Keratinocyte (primary cell): ENCODE measurements at places on chromosomes 12 and 14. TPM values are rescaled to one million over a fixed set of nuclear protein-coding genes. Genes with fewer than 3 reads are reported as not detected.

The NTN4 gene
- 8.3 to 19.5 TPM (median 11.1 TPM) in 3 replicates for polyA plus RNA-seq

The RPS6KL1 gene
- 0.19 to 1.8 TPM (median 0.69 TPM) in 3 replicates for polyA plus RNA-seq

The CMTM5 gene
- polyA plus RNA-seq, result not detected in 3 replicates

The CARMIL3 gene
- 0.02 to 0.76 TPM (median 0.12 TPM) in 3 replicates for polyA plus RNA-seq

The A2ML1 gene
- polyA plus RNA-seq, result 81.1 to 240 TPM (median 98.7 TPM) in 3 replicates

The SLC6A12 gene
- polyA plus RNA-seq, result 0.32 TPM in 1 of 3 replicates, not detected in the others

- H3K36me3 ChIP-seq, result no peaks in the 10 kb centered on the region
- no peak for DNase-seq
- no peaks in the 10 kb centered on the region for H3K27me3 ChIP-seq
These were observed 129.3 kb upstream of the HIF1A start for GRCh38 chr14:61565836-61566536.

- H3K4me3 ChIP-seq, result no peak overlapping the region
- no peaks in the 10 kb centered on the region for H3K36me3 ChIP-seq
- H3K27me3 ChIP-seq, result peaks cover 24% of the 10 kb centered on the region
- H3K4me1 ChIP-seq, result peaks cover 11% of the 10 kb centered on the region
- no peak for DNase-seq
- H3K27ac ChIP-seq, result no peak overlapping the region
These were observed 4.9 kb downstream of the HRK start for GRCh38 chr12:116876151-116876869.

- no peak overlapping the region for H3K27ac ChIP-seq
- DNase-seq, result no peak
- H3K4me3 ChIP-seq, result no peak overlapping the region
- no peaks in the 10 kb centered on the region for H3K27me3 ChIP-seq
- H3K4me1 ChIP-seq, result no peaks in the 10 kb centered on the region
- no peaks in the 10 kb centered on the region for H3K36me3 ChIP-seq
These were observed 167.0 kb downstream of the EFCAB11 start for GRCh38 chr14:89787525-89787924.

DNA sequence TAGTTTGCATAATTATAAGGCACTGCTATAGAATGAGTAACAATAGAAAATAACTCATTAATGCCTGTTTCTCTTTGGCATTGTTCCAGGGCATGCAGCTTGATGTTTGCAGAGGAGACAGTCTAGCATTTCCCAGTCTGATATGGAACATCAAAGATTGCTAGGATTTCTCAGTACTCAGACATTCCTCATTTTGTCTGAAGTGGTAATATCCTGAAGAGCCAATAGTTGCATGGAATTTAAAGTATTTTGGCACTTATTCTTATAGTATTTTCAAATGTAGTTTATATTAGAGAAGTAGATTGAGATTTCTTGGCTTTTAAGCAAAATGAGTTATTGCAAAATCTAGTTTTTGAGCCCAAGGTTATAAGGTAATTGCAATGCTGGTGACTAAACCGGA lies 337.3 kb upstream of the E2F7 start:
- H3K4me3 ChIP-seq, result no peak overlapping the region
- H3K4me1 ChIP-seq, result peaks cover 4% of the 10 kb centered on the region
- no peaks in the 10 kb centered on the region for H3K36me3 ChIP-seq
- H3K27me3 ChIP-seq, result no peaks in the 10 kb centered on the region
- DNase-seq, result no peak

GRCh38 chr12:103799857-103800771 lies 40.9 kb downstream of the NT5DC3 start:
- peak overlapping the region; percentile 77 for H3K27ac ChIP-seq
- H3K4me3 ChIP-seq, result peak overlapping the region; percentile 15
- DNase-seq, result peak; percentile 62
- peaks cover 54% of the 10 kb centered on the region for H3K4me1 ChIP-seq
- no peaks in the 10 kb centered on the region for H3K27me3 ChIP-seq

DNA sequence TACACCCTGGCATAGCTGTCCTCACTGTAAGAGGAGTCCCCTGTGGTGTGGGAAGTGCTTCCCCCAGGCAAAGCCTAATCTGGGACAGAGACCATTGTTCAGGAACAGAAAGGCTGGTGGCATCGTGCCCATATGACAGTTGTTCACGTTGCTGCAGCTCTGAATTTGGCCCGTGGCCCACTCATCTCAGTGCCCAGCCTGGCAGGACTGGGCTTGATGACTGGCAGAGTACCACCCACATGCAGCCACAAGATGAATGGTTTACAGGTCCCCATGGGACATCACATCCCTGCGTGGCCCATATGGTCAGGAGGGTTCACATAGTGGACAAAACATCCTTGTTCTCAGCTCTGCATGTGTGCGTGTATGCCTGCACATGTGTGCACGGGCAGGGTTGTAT lies 17.5 kb downstream of the IQSEC3 start:
- H3K36me3 ChIP-seq, result no peaks in the 10 kb centered on the region
- peaks cover 46% of the 10 kb centered on the region for H3K27me3 ChIP-seq
- no peaks in the 10 kb centered on the region for H3K4me1 ChIP-seq
- no peak overlapping the region for H3K27ac ChIP-seq
- no peak for DNase-seq

DNA sequence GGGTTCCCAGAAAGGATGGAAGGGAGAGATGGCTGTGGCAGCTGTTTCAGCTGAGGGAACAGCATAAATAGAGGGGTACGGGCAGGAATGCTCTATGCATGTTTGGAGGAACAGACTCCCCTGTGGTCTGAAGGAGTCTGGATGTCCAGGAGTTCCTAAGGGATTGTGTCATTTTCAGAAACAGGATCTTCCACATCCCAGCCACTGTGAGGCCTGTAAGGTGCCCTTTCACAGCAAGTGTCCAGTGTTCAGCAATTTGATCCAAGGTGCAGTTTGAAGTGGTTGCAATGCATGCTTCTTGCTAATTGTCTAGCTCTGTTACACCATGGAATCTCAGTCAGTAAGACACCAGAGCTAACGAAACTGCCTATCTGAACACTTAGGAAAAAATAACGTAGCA lies 46.7 kb upstream of the TCL1A start:
- no peak overlapping the region for H3K4me3 ChIP-seq
- H3K27me3 ChIP-seq, result no peaks in the 10 kb centered on the region
- no peak for DNase-seq
